Neural progenitor cell (in vitro differentiated cells): ENCODE measurements at places on chromosomes 5 and 9.
A peak's percentile ranks its signal among the peaks of the same experiment; 100 is the strongest.

DNA sequence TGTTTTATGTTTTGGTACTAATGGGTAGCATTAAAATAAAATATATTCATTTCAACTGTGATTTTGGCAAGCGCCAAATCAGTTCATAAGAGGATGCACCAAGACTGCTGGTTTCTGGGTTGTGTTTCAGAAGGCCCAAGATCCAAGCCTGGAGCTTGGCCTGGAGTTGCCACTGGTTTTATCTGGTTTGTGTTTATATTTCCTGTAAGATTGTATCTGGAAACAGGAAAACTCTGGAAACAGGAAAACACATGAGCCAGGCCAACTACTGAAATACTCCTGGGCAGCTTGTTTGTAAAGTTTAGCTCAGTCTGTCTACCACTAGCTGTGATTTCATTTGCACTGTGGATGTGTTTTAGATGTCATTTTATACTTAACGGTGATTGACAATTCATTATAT is 5.5 kb downstream of the FSTL4 start:
- DNase-seq = no peak

DNA sequence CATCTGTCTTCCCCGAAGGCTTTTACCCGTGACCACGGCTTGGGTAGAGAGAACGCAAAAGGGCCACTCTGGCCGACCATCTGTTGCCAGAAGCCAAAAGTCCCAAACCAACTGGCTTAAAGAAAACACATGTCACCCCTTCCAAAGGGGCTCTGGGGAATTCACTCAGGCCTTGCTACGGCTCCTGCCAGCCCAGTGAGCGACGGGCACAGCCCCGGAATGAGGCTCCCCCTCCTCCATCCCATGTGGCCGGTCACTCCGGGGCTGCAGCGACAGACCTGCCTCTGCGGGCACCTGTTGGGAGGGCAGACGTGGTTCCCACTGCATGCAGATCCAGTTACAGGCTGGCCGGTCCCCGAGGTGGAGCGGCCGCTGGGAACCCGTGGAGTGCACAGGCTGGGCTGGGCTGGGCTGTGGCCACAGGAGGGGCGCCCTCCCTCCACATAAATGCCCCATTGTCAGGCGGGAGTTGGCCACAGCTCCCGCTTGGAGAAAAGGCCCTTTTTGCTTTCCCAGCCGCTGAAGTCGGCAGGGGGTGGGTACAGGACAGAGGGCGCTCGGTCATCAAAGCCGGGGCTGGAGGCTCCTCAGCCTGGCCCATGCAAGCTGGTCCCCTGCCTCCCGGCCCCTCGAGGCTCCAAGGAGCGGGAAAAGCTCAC is 19.9 kb downstream of the NOTCH1 start:
- DNase-seq = peak; percentile 79

DNA sequence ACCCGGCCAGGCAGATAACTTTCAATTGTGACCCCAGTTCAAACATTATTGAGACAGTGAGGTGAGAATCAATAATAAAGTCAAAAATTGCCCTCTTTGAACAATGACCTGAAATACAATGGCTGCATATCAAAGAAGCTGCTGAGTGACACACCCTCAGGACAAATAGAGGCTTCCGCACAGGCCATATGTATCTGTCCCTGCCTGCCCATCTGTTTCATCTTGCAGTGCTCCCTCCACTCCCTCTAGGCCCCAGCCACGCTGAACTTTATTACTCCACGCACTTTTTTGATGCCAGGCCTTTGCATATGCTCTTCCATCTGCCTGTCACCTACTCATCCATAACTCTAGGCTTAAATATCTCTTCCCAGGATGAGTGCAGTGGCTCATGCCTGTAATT is 15.9 kb upstream of the PFDN1 start:
- no peak for DNase-seq

DNA sequence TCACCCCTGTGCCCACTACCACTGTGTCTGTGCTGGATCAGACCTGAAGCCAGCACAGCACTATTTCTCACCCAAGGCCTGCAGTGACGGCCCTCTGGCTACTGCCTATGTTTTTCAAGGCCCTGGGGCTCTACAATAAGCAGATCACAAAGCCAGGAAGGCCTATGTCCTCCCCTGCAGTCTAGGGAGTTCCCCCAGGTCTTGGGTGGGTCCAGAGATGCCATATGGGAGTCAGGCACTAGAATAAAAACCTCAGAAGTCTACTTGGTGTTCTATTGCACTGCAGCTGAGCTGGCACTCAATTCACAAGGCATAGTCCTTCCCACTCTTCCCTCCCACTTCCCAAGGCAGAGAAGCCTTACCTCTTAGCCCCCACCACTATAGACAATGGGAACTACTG is 107.1 kb downstream of the FBXO4 start:
- DNase-seq = no peak

GRCh38 chr9:116238225-116238624 is 84.6 kb downstream of the PAPPA start:
- DNase-seq = no peak

- peak; percentile 37 for DNase-seq
Measured at GRCh38 chr5:55407059-55407684, 99.4 kb downstream of the MTREX start.

DNA sequence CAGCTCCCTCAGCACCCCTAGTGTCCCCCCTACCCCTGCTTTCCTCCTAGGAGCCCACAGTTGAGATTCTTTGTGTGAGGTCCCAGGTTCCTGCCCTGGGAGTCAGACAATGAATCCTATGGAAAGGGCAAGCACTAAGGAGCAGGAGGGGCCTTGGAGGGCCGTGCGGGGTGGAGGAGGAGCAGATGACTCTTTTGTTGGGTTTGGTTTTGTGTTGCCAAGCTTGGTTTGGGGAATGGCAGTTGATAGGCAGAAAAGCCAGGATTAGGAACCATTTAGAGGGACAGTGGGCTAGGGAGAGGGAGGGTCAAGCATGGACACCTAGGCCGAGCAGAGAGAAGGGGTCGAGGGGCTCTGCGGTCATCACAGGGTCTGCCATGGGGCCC is 61.6 kb upstream of the SPTLC1 start:
- peak; percentile 31 for DNase-seq

GRCh38 chr9:29861803-29862202 is 2288.5 kb upstream of the C9orf72 start:
- DNase-seq = no peak

DNA sequence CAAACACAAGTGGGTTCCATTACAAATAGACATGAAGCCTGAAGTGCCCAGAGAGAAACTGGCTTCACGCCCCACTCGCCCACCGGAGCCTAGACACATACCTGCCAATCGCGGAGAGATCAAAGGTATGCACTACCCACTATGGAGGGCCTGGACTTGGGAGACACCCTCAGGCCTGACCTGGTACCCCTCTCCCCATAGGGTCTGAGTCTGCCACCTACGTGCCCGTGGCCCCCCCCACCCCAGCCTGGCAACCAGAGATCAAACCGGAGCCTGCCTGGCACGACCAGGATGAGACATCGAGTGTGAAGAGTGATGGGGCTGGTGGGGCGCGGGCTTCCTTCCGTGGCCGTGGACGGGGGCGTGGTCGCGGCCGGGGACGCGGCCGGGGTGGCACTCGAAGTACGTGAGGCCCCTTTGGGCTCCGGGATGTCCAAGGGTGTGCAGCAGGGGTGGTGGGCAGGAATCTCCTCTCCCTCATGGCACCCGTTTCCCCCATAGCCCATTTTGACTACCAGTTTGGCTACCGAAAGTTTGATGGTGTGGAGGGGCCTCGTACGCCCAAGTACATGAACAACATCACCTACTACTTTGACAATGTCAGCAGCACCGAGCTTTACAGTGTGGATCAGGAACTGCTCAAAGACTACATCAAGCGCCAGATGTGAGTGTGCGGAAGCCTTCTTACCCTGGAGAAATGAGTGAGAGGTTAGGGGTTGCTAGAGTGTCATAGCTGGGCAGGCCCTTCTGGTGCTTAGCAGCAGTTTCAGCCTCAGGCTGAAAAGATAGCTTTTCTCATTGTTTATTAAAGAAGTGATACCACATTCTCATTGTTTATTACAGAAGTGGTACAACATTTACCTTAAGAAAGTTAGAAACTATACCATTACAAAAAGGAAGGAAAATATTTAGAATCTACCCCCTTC is 38.7 kb downstream of the LARP1 start:
- DNase-seq = no peak

- DNase-seq = no peak
Measured at GRCh38 chr9:87513880-87514535, 16.3 kb downstream of the DAPK1 start.

GRCh38 chr5:67249590-67249895 is 52.9 kb upstream of the CD180 start:
- DNase-seq = no peak

- no peak for DNase-seq
Measured at GRCh38 chr9:117545846-117546245, 131.0 kb upstream of the ASTN2 start.

- DNase-seq = peak; percentile 62
Measured at GRCh38 chr5:61637566-61637965, 305.5 kb downstream of the ZSWIM6 start.

DNA sequence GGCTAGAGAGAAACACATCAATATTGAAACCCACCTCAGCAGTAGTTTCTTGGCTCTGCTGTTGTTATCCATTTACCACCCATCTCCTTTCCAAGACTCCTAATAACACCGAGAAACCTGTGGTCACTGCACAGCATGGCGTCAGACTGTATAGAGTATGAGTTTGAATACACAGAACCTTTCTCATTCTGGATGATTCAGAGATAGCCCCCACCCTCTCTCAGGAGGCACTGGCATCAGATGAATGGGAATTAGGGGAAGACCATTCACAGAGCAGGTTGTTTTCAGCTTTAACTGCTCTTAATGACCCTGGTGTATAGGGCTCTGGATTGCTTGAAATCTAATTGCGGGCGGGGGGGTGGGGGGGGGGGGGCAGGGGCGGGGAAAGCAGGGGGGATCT is 86.7 kb downstream of the GPR21 start:
- DNase-seq = peak; percentile 60

DNA sequence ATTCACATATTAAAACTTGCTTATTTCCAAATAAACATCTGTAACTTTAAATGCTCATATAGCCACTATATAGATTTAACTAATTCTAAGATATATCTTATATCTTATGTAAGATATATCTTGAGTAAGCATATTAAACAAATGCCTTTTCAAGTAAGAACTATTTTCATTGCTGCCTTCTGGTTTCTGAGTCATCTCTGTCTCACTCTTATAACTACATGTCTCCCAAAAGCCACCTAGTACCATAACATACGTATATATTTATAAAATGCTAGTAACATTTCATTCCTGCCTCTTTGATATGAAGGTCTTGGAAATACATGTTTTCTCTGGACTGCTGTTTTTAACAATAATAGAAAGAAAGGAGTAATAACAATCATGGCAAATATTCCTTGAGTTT is 429.5 kb downstream of the DTWD2 start:
- DNase-seq = no peak

DNA sequence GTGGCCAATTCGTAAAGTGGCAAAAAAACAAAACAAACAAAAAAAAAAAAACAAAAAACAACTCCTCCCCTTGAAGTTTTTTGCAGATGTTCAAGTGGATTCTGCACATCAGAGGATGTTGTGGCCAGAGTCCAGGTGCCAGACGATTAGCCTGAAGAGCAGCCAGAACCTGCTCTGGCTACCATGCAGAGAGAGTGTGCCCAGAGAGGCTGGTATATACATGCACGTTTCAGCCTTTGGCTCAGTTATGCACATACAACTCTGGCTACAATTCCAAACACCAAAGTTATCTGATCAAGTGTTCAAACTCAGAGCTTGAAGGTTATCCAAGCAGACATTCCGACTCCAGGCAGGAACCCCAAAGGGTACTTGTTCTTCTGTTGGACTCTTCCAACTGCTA is 34.7 kb downstream of the GGTA1 start:
- no peak for DNase-seq

DNA sequence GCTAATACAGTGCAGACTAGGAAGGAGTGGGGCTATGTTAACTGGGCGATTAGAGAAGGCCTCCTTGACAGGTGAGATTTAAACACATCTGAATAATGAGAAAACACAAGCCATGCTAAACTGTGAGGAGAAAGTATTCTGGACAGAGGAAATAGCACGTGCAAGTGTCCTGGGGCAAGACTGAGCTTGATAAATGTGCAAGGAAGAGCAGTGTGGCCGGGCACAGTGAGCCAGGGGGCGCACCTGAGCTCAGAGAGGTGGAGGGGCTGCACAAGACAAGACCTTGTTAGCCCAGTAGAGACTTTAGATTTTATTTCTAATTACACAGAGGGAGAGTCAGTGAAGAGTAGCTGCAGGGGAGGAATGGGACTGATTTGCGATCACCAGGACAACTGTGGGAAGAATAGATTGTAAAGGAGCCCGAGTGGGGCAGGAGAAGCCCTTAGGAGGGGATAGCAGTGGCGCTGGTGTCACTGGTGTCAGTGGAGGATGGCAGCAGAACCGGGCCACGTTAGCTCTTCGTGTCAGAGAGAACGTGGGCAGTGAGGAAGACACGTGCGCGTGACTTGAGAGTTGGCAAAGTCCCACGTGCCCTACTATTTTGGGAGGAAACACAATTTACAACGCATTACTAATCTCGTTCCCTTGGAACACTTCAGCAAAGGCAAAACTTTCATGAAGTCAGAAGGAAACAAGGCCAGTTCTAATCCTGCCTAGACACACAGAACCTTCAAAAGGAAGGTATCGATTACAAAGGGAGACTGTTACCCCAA is 17.9 kb upstream of the C5orf47 start:
- no peak for DNase-seq

GRCh38 chr5:139451176-139451575 is 11.4 kb downstream of the ECSCR start:
- no peak for DNase-seq

GRCh38 chr5:168301593-168302390 is 10.3 kb downstream of the WWC1 start:
- DNase-seq = no peak

GRCh38 chr5:154899151-154899816 is 38.7 kb downstream of the GEMIN5 start:
- DNase-seq = no peak

DNA sequence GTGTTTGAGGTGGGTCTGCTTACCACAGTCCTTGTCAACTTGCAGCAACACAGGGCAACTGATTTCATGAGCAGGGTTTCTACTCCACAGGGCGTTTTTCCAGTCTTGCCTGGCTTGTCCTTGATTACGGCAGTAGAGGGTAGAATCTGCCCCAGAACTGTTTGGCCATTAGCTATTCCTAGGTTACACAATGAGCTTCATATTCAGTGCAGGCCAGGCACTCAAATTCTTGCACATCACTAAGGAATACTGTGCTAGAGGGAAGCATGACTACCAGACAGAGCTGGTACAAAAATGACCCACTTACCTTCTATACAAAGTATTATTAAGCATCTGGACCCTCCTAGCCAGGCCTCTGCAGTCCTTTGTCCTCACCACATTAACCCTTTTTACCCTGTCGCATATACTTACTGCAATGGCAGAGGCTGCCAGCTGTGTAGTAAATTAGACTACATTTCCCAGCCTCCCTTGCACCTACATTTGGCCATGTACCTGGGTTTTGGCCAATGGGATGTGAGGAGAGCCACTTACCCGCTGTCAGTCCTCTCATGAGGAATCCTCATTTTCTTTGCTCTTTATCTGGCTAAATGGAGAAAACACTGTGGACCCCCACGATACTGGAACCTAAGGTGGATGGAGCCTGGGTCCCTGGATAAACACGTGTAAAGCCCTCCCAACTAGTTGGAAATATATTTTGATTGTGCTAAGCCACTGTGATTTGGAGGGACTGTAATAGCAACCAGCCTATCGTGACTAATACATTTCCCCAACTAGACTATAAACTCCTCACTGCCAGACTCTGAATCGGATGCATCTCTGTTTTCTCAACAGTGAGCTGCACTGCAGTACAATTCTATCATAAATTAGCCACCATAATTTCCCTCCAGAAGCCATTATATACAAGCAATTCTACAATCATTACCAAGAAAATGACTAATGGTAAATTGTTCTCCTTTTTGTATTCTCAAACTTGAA is 218.7 kb downstream of the GLIS3 start:
- DNase-seq = peak; percentile 42
